ENCODE measurements at places on chromosomes 3 and 15.

DNA sequence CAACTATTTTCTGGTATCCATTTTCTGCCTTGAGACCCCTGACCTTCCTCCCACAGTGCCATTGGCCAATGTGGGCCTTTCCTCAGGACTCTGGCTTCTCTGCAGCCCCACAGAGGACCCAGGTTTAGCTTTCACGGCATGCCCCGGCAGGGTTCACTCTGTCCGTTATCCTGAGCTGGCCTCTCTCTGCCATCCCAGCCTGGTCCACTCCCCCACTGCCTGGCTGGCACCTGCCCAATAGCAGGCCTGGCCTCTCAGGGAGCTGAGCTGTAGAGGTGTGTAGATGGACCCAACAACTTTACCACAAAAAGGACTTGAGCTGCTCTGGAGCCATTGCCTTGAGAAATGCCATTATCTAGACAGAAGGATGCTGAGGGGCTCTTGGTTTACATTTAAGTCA is 57.5 kb downstream of the SCN10A start:
- no peak for DNase-seq

DNA sequence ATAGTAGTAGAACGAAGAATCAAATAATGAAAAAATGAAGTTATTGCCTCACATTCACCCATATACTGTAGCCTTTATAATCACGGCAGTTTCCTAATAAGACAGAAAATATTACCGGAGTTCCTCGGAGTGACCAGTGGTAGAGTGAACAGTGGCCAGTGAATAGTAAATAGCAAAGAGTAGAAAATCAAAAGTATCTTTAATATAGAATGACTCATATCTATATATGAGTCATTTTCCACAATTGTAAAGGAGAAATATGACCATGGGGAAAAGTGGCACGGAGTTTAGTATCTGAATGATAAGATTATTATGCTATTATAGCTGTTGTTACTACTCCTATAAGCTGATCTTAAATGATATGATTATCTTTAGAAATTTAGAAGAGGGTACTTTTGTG is 38.5 kb downstream of the ZBTB20 start:
- no peak for DNase-seq

DNA sequence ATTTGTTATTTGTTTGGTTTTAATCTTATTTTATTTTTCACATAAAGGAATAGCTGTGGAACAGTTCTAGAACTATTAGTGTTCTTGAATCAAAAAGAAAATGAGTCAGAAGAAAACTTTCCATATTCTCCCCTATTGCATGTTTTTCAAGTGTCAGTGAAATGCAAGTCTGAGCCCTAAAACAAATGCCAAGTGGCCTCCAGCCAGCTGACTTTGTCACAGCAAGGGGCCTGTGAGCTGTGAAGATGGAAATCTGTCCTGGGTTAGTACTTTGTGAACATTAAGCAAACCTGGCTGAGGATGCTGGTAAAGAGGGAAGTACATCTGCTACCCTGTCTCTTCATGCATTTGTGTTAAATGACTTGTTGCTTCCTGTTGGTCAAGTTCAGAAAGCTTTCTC is 14.2 kb downstream of the LRRC49 start:
- no peak for DNase-seq

- DNase-seq: no peak
Measured at GRCh38 chr15:67116742-67117141, 51.3 kb downstream of the SMAD3 start.

DNA sequence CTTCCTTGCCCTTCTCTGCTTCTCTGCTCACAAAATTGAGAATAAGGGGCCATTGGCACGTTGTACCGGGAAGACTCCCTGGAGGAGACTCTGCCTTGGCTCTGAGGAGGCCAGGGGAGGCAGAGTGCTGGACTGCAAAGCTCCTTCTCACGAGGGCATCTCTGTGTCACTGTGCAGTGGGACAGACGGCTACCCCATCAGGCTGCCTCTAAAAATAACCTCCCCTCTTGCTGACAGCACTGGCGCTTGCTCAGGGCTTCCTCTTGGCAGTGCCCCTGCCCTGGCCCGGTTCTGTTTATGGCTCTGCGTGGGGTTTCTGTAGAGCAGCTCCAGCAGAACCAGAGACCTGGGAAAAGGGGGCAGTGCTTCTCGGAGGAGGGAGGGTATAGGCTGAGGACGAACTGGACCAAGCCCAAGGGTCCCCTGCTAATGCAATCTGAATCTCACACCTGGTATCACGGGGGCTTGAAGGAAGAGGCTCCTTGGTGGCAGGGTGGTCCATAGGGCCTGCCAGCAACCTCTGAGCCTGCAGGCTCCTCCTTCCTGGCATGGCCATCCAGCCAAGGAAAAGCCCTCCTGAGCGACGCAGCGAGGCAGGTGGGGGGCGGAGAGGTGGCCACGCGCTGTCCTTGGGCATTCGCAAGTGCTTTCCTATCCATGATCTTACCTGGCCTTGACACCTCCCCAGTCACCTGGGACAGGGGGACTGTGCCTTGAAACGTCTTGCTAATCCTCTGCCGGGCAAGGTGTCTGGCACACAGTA is 63.3 kb upstream of the TLE3 start:
- peak; percentile 28 for DNase-seq

- no peak for DNase-seq
Measured at GRCh38 chr3:179108086-179108485, 36.5 kb upstream of the ZMAT3 start.

- no peak for DNase-seq
Measured at GRCh38 chr15:35496585-35496984, 49.4 kb downstream of the DPH6 start.

- DNase-seq: no peak
Measured at GRCh38 chr3:101212730-101213129, 107.6 kb downstream of the IMPG2 start.

- DNase-seq: no peak
Measured at GRCh38 chr15:60555291-60555690, 76.3 kb upstream of the ICE2 start.

DNA sequence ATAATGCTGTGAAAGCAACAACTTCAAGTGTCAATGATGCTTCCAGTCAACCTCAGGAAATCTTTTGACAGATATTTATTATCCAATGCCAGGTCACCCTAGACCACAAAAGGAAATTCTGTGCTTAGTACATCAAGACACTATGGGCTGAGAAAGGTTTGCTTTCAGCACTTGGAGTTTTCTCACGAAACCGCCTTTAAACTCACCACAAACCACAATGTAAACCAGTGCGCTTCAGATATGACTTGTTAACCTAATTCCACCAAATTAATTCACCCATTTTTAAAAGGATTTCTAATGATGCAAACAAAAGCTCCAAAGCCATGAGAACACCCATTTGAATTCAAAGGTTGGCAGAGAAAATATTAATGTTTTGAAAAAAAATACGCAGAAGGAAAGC is 292.9 kb upstream of the NR2F2 start:
- no peak for DNase-seq

DNA sequence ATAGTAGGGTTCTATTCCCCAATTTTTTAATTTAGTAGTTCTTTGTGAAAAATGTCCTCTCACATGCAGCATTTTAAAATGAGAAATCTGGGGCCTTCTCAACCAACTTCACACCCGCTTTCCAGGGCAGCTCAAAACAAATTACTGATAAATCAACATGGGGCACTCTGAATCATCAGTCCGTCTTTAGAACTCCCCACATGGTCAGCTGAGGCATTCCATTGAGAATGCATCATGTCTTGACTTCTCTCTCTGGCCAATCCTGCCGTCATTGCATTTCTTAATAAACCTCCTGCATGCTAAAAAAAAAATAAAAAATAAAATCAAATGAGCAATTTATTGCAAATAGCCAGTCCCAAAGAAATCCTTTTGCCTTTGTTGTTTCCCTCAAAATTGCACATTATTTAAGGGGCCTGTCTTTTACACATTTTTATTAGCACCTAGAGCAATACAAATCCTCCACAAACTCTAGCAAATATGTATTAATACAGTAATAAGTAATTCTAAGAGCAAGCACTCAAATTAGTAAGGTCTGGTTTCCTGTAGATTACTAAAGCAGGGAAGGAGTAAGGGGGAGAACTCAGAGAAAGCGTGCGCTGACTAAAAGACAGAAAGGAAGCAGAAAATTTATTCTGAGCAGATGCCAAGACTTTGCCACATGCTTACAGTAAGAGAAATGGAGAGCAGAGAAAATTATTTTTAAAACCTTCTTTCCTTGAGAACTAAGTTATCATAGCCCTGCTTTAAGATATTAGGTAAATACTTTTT is 175.7 kb downstream of the TNIK start:
- DNase-seq: no peak

GRCh38 chr3:107268469-107268868 is 108.8 kb upstream of the CCDC54 start:
- peak; percentile 52 for DNase-seq

GRCh38 chr3:60757724-60758123 is 493.5 kb downstream of the FHIT start:
- no peak for DNase-seq

GRCh38 chr3:24294150-24294549 is 200.5 kb downstream of the THRB start:
- no peak for DNase-seq

- no peak for DNase-seq
Measured at GRCh38 chr3:33152363-33153360, 38.8 kb downstream of the CRTAP start.

GRCh38 chr15:99895189-99895955 is 162.1 kb upstream of the LYSMD4 start:
- DNase-seq: no peak

GRCh38 chr3:123291404-123291803 is 89.7 kb downstream of the SEC22A start:
- DNase-seq: no peak

- DNase-seq: peak; percentile 58
Measured at GRCh38 chr3:170355738-170356595, 1.5 kb upstream of the SKIL start.

DNA sequence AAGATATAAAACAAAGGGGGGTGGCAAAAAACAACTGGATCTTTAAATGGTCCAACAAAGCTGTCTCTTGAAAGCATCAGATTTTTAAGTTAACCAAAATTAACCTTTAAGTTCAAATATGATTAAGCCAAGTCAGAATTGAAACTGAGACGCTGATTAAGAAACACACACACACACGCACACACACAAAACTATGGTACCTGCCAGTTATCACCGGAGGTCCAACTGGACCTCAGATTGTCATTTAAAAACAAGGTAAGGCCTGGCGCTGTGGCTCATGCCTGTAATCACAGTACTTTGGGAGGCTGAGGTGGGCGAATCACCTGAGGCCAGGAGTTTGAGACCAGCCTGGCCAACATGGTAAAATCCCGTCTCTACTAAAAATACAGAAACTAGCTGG is 10.4 kb downstream of the ARF4 start:
- no peak for DNase-seq

DNA sequence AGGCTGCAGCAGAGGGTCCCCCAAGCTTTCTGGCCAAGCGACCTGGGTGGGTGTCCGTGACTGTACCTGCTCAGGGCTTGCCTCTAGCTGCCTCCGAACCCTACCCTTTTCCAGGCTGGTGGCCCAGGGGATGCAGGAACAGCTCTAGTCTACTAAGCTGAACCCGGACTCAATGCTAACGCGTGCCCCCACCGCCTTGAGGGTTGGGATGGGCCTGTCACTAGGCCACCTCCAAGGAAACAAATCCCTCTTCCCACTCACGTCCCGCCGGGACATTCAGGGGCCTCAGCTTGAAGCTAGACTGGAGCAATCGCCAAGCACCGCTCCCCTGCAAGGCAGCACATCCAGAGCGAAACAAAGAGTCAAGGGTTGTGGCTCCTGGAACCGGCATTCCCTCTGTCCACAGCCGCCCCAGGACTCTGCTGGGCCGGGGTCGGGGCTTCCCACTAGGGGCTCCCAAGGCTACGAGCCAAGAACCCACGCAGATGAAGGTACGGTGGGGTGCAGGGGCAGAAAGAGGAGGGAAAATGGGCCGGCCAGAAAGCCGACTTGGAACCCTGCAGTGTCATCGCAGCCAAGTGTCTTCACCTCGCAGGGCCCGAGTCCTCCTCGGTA is 2.9 kb downstream of the FBXL22 start:
- DNase-seq: peak; percentile 49

GRCh38 chr15:64824929-64825430 is 467 bp downstream of the PIF1 start:
- peak; percentile 15 for DNase-seq

DNA sequence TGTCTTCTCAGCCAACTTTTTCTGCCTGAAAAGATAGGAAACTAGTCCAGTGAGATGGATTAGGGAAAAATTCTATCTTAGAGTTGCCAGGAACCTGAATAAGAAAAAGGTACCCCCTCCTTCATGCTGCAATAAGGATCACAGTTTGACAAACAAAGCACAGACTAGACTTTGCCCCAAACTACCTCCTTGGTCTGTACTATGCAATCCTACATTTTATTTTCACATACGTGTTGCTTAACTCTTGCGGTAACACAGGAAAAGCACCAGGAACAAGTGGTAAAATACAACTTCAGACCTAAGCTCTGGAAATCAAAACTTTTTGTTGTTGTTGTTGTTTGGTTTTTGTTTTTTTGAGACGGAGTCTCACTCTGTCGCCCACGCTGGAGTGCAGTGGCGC is 11.3 kb upstream of the IL12A start:
- DNase-seq: no peak

DNA sequence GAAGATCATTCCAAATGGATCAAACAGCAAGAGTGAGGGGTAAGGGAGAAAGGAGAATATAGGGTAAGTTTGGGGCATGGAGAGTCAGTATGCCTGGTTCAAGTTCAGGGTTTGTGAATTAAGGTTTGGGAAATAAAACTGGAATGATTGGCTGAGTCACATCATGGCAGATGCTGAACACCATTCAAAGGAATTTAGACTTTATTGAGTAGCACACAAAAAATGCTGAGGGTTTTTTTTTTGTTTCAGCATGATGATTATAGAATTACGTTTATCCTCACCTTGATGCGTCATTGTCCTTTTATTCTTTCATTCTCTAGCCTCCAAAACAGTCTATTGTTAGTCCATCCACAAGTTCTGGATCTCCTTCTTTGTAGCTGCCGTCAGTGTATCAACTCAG is 220.0 kb upstream of the UMPS start:
- no peak for DNase-seq

- peak; percentile 24 for DNase-seq
Measured at GRCh38 chr15:94674296-94674695, 442.9 kb downstream of the MCTP2 start.

GRCh38 chr15:53110999-53111398 is 320.9 kb upstream of the ONECUT1 start:
- DNase-seq: no peak

DNA sequence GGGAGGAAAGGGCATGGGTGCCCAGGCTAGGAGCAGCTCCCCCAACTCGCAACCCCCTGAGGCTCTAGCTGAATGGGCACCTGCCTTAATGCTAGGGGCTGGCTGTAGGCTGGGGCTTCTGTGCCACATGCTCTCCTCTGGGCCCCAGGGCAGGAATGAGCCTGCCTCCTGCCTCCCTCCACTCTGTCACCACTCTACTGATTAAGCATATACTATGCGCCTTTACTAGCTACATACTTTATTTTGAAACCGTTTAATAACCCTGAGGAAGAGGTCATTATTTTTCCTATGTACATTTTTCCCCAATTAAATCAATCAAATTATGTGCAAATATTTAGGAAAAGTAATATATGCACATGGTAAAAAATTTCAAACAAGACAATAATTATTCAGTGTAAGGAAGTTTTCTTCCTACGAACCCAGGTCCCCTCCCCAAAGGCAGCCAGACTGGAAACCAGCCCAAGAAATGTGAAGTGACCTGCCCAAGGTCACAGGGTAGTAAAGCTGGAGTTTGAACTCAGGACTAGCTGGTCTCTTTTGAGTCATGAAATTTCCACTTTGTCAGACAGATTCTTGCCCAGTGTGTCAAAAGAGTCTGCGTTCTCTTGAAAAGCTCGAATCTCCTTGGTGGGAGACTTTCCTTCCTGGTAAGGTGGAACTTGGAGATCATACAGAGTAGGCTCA is 122.5 kb downstream of the DNAJB8 start:
- DNase-seq: no peak

All from Ammon's horn (tissue), 1 donor.